ENCODE measurements at places on chromosomes 16 and 17.

GRCh38 chr16:30839523-30840227, 52.7 kb upstream of the ZNF629 start:
- no peak for DNase-seq

DNA sequence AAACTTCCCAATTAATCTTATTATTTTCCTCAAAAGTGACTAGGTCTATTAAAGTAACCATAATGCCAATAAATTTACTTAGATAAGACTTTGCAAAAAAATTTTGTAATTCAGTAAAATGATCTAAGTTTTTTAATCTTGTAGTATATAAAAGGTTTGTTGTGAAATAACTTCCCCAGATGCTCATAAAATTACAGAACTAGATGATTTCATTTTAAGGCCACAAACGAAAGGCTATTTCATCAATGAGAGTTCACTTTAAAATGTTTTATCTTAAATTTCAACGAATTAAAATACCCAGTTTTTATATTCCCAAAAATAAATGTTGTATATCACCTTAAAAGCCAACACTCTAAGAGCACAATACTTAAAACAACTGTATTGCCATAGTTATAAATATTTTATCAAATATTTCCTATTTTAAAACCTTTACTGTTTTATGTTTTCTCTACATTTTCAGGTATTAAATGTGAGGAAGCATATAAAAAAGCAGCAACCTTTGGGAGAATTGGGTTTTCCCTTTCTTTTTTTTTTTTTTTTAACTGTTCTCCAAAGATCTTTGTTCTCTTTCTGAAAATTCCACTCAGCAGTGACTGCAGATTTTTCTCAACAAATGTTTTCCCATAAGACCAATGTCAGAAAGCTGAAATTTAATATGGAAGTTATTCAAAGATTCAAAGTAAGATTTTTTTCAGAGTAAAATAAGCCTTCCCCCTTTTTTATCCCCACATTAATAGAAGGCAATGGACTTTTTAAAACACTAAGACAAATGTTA, 169.9 kb downstream of the CYB561 start:
- DNase-seq = no peak

- DNase-seq = peak; percentile 85
Observed at GRCh38 chr17:31413874-31414549, 22.5 kb downstream of the RAB11FIP4 start.

DNA sequence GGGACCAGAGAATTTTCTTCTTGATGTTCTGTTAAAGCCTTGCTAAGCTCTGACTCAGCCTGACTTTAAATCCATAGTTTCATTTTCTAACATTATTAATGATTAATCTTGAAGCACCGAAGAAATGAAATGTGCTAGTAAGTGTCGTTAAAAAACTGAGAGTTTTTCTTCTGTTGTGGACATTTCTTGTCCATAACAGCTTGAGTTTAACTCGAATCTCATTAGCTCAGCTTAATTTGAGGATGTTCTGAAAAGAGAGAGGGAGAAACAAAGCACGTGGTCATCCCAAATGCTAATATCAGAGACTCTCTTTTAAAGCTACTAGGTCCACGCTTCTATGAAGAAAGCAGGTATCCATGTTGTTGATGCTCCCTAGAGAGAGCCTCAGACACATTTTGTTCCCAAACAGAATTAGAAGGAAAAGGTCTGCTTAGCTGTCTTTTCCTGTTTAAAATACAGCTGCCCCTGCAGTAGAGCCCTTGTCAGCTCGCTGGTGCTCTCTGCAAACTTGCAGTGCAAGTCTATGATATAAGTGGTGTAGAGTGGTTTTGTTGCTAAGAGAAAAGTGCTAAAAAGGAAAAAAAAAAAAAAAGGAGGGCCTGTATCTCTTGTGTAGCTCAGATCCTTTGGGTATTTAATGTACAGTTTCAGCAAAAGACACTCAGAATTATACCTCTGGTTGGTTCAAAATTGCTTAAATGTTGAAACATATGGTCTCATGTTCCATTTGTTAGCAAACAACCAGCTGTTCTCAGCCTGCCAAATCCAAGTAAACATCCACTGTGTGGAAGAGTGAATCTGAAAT, 191.1 kb upstream of the TBX2 start:
- no peak for DNase-seq

DNA sequence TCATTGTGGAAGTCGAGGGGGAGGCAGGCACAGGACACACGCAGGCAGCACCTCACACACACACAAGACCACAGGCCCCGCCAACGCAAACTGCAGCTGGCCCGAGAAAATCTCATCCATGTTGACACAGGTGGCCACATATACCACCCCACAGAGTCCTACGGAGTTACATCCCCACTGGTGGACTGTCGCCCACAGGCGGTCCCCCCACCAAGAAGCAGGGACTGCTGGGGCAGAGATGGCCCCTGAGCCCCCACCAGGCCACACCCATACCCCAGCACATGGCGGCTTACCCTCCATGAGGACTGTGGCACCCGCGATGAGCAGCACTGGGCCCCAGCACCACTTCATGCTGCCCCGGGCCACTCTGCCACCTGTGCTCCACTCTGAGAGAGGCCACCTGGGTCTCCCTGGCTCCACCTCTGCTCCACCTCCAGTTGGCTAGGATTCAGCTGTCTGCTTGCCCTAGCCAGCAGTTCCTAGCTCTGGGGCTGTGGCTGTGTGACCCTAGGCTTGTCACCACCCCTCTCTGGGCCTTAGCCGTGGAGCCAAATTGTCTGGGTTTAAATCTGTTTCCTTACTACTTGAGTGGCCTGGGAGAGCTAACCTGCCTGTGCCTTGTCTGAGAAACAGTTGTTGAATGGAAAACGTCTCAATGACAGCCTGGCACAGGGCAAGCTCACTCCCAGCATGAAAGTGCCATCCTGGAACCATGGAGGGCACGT, at the start of gene PRSS53:
PRSS53 (minus strand) TSS at position 485 of the 725 bp plus-strand sequence; CDS start at position 351, 134 bp downstream.
- no peak for DNase-seq

- no peak for DNase-seq
Observed at GRCh38 chr17:68293490-68294195, 2.3 kb downstream of the ARSG start.

DNA sequence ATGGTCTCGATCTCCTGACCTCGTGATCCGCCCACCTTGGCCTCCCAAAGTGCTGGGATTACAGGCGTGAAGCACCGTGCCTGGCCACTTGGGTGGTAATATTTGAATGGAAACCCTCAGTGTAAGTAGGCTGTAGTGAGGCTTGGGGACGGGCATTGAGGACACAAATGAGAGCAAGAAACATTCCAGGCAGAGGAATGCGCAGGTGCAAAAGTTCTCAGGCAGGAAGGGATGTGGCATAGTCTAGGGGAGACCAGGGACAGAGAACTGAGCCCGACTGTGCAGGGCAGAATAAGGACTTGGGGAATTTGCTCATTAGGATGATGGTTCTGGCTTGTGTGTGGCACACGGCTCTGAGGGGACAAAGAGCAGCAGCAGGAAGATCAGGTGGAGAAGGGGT, 54.8 kb downstream of the GRB2 start:
- no peak for DNase-seq

- peak; percentile 24 for DNase-seq
Observed at GRCh38 chr17:39167476-39167875, 1.5 kb upstream of the ARL5C start.

DNA sequence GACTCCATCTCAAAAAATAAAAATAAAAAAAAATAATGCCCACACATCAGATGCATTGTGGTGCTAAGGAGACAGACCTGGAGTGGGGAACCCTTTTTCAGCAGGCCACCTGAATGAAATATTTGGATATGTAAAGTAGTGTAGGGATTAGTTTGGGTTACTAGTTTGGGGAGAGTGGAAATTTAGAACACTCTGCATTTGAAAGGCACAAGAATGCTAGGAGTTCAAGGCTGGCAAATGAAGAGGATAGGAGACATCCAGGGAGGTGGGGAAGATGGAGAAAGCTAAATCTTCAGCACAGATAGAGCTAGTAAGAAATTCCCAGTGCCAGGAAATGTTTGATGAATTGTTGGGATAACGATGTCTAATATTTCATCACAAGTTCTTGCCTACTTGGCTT, 298.3 kb upstream of the ERCC4 start:
- no peak for DNase-seq

- no peak for DNase-seq
Observed at GRCh38 chr16:67651847-67652246, 6.9 kb downstream of the CARMIL2 start.

- no peak for DNase-seq
Observed at GRCh38 chr17:57528058-57528451, 217.0 kb downstream of the CCDC182 start.

DNA sequence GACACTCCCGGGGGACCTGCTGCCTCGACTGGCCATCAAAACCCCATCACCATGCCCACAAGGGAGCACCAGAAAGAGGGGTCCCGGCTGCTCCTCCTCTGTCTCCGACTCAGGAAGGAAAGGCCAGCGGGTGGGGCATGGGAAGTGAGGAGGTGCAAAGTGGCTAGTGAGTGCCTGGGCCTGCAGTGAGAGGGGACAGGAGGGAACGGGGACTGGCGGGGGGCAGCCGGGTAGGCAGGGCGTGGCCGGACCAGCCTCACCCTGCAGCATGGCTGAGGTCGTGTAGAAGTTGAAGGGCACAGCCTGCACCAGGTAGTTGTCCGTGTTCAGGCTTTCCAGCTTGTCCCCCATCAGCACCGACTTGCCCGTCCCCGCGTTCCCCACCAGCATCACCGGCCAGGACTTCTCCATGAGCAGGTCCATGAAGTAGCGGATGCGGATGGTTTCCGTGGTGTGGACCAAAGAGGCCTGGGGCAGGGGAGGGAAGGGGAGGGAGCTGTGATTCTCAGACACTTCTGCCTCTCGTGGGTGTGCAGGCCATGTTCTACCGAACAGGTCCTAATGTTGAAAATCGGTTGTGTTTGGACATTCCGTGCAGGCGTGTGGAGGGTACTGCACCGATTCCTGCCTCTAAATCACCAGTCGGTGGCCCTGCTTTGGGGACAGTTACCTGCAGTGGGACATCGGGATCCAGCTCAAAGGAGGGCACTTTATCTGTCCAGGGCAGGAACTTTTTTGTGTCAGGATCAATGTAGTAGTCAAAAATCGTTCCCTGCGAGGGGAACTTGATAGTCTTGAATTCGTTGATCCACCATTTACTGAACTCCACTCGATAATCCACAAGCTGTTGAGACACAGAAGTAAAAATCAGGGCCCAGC, 91.7 kb downstream of the DNAH17 start:
- no peak for DNase-seq

- no peak for DNase-seq
Observed at GRCh38 chr16:70482624-70483023, 28.2 kb downstream of the FCSK start.

- DNase-seq = no peak
Observed at GRCh38 chr17:38742411-38743308, 5.5 kb downstream of the PCGF2 start.

- DNase-seq = no peak
Observed at GRCh38 chr16:23729503-23730424, 16.7 kb upstream of the ERN2 start.

- DNase-seq = no peak
Observed at GRCh38 chr16:87391324-87391949, 699 bp upstream of the MAP1LC3B start.

DNA sequence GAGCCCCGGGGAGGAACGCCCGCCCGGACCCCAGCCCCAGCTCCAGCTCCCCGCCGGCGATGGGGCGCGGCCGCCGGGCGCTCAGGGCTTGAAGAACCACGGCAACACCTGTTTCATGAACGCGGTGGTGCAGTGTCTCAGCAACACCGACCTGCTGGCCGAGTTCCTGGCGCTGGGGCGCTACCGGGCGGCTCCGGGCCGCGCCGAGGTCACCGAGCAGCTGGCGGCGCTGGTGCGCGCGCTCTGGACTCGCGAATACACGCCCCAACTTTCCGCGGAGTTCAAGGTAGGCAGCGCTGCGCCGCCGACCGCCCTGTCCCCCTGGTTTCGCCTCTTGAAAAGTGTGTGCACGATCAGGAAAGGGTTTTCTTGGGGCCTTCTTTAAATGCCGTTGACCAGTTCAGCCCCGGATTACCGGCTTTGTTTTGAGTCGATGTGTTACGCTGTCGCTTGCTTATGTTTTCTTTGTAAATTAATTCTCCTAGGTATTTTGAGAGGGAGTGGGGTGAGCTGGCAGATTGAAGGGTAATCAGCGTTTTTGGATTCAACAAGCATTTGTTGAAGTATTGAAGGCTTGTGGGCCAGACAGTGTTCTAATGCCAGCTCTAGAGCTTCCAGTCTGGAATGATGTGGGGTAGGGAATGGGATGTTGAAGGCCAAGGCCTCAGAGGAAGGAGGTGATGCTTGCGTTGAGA, 681 bp downstream of the USP43 start:
- no peak for DNase-seq

DNA sequence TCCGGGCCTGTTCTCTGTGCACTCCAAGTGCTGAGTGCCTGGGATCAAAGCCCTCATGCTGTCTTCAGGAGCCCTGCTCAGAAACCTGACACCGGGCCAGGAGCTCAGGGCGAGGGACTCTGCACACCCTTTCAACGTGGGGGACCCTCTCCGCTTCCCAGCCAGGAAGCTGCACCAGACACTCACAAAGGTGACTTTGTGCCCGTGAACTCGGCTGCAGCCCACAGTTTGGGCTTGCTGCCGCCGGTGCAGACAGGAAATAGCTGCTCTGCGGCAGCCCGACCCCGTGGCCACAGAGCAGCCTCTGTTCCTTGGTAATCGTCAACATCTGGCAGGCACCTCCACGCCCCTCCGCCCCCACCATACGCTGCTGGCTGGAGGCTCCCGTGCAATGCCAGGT, 93.4 kb upstream of the METRNL start:
- DNase-seq = no peak

- DNase-seq = no peak
Observed at GRCh38 chr17:69853541-69854224, 221.3 kb upstream of the KCNJ16 start.

DNA sequence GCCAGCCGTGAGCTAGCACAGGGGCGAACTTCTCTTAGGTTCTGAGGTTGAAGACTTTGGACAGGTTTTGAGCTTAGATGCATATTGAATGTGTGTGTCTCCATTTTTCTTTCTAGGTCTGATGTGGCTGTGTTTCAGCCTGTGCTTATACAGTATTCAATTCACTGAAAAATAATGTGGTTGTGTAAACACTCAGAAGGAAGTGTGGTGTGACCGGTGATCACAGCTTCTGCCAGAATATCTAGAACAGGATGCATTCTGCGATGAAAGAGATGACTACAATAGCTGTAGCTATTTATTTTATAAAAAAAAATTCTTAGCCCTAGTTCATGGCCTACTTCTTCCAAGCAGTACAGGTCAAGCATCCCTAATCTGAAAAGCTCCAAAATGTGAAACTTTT, 64.4 kb downstream of the MAP2K6 start:
- DNase-seq = no peak

- DNase-seq = peak; percentile 47
Observed at GRCh38 chr17:16255481-16255921, 38.5 kb downstream of the PIGL start.

- no peak for DNase-seq
Observed at GRCh38 chr17:55237268-55237667, 27.5 kb upstream of the HLF start.

DNA sequence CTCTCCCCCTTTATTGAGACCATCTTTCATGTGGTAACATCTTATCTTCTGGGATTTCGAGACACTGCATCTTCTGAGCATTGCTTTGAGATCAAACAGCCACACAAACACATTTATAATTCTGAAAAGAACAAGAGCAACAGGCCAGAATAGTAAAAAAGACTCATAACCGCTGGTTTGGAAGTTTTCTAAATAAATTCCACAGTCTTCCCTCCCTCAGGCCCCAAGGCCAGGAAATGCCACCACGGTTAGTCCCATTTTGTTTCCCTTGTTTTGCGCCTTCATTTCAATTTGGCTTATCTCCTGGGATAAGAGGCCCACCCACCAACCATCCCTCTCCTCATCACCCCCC, 25.3 kb downstream of the LITAF start:
- DNase-seq = no peak

- no peak for DNase-seq
Observed at GRCh38 chr16:88503374-88503770, 50.3 kb downstream of the ZFPM1 start.
